Activated CD4-positive, alpha-beta T cell treated with anti-CD3 and anti-CD28 coated beads, Interleukin-2, amount 50 U/mL, for 16 hours (primary cell): ENCODE measurements at places on chromosomes 13 and 19.

DNA sequence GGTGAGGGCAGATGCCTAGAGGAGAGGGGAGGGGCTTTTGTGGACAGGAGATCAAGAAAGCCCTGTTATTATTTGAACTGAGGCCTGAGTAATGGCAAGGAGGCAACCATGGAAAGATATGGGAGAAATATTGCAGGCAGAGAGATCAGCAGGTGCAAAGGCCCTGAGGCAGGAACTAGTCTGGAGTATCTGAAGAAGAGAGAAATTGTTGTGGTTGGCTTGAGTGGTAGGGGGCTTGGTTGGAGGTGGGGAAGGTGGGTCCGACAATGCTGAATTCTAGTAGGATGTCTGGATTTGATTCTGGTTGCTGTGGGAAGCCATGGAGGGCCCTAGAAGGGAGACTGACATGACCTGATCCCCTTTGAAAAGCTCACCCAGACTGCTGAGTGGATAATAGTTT is 2.4 kb upstream of the URI1 start:
- no peak for DNase-seq

DNA sequence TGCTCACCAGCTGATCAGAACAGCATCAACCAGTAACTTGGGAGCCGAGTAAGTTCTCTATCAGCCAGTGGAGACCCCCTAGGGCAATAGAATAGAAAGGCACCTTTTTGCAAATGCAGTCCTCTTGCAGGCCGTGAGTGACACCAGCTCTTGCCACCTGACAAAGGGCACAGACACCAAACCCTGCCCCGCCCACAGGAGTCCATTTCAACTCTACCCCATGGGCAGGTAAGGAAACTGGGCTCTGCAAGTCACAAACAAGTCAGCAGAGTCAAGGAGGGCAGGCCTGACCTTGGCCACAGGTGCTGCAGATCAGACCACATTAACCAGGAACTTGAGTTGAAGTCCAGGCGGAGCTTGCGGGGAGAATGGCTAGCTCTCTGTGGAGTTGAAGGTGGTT is 77.4 kb upstream of the SPATA13 start:
- no peak for DNase-seq

DNA sequence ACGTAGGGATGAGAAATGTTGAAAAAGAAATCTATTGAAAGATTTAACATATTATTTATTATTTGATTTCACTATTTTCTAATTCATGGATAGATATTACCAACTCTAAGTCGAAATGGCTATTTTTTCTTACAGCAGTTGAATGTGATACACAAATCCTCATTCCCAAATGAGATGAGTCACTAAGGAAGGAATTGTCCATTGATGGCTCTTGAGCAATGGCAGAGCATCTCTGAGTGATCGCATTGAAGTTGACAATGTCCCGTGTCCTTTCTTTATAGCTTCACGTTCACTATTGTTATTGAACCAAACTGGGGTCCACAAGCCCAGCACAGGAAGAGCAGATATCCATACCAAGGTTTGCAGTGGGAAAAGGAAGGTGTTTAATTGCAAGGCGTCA is 648.3 kb upstream of the SPRY2 start:
- no peak for DNase-seq

- no peak for DNase-seq
Measured at GRCh38 chr13:41563984-41564365, 106.6 kb downstream of the RGCC start.

GRCh38 chr13:111505175-111505777 is 184.8 kb downstream of the TEX29 start:
- no peak for DNase-seq

GRCh38 chr19:37951816-37952210 is 44.8 kb downstream of the SIPA1L3 start:
- DNase-seq: no peak
